H7 (cell line): ENCODE measurements at places on chromosomes 12 and 14.

GRCh38 chr12:108752387-108752786 is 21.1 kb upstream of the CORO1C start:
- DNase-seq, result no peak

- DNase-seq, result no peak
These were observed 47.1 kb downstream of the GIT2 start for GRCh38 chr12:109949089-109949488.

DNA sequence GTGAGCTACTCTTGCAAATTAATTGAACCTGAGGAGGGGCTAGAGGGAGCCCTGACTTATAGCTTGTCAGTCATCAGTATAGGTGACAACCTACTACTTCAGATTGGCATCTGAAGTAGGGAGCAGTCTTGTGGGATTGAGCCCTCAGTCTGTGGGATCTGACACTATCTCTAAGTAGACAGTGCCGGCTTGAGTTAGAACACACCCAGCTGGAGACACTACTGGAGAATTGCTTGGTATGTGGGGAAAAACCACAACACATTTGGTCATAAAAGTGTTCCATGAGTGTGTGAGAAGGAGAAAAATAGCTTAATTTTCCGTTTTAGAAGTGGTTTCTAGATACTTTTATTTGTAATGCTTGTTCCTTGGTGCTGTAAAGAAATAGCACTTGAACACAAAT is 30.5 kb upstream of the DDHD1 start:
- no peak for DNase-seq

GRCh38 chr14:41299924-41300323 is 306.8 kb upstream of the LRFN5 start:
- no peak for DNase-seq

DNA sequence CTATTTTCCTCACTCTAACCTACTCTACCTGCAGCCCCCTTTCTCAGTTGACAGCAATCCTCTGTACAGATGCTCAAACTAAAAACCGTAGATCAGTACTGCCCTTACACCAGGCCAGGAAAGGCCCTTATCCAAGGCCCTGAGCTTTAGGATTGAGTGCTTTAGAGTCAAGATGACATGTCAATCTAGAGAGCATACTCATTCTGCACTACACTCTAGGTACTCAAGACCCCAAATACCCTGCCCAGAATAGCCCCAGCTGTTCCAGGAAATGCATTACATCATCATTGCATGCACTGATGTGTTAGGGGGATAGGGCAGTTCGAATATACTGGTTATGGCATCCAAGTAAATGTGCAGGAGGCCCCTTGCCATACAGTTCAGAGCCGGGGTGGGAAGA is 3.5 kb upstream of the PHLDA1 start:
- no peak for DNase-seq

DNA sequence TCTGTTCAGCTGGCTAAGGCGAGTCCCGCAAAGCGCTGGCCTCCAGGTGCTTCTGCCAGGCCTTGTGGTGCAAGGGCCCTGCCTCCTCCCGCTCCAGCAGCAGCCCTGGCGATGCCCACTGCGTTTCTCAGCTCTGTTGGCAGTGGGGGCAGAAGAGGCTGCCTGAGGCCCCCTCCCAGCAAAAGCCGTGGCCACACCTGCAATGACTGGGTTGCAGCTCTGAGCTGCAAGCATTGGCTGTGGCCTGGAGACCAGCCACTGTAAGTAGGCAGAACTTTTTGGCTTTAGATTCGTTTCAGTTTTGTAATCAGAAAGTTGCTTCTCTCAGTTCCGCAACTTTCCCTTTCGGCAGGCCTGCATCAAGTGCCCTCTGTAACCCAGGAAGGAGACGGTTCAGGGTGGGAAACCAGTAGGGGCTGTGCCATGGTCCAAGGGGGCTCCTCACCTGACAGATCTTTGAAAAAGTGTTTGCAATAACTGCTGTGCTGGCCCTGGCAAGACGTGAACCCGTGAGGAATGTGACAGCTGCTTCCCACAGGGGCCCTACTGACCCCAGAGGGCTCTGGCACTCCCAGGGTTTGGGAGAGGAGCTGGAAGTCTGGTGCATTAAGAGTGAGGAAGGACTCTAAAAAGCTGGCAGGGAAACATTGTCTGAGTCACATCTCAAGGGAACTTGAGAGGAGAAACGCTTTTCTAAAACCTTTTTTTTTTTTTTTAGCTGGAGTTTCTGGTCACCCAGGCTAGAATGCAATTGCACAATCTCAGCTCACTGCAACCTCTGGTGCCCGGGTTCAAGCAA is 54.5 kb upstream of the MAX start:
- no peak for DNase-seq

DNA sequence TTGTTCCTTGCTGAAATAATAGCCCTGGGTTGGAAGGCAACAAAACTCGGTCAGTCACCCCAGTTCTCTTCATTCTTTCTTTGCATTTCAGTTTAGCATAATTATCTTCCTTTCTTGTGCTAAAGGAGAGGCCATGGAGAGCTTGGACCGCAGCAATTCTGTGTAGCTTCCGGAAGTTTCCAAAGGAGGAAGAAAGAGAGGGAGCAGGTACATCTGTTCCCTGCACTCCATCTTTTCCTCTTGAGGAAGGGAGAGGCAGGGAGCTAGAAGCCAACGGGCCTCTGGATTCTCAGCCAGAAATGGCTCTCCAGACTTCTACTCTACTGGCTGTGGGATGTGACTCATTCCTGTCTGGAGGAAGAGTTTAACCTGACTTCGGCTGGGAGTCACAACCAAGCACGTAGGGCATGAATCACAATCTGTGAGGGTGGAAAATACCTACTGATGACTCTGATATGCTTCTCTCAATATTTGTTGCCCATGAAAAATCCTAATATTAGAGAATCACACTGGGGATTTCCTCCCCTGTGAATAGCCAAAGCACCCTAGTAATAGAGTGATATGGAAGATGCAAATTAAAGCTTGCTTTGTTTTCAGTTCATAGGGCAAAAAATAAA is 17.0 kb downstream of the ANO6 start:
- no peak for DNase-seq

DNA sequence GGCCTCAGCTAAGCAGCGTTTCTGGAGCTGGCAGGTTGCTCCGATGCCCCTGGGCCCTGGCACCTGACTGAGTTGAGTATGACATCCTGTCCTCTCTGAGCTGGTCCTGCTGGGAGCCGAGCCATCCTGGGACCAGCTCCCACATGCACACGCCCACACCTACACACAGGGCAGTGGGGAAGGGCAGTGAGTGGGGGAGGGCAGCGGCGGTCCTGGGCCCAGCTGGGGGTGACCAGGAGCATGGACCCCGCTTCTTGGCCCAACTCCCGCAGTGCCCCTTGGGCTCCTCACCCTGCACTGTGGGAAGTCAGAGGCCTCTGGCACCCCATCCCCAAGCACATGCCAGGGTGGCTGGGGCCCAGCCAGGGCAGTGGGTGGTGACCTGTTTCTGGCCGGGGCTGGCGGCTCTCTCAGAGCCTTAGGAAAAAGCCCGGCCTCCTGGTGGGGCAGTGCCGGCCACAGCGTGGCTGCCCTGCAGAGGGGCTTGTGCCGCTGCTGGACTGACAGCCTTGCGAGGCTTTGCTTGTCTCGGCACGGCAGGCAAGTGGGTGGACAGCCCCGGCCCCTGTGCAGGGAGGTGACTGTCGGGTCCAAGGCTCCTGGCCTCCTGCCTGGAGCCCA is 5.9 kb upstream of the CRIP2 start:
- no peak for DNase-seq

- no peak for DNase-seq
These were observed 33.5 kb downstream of the CCNK start for GRCh38 chr14:99514552-99515300.

DNA sequence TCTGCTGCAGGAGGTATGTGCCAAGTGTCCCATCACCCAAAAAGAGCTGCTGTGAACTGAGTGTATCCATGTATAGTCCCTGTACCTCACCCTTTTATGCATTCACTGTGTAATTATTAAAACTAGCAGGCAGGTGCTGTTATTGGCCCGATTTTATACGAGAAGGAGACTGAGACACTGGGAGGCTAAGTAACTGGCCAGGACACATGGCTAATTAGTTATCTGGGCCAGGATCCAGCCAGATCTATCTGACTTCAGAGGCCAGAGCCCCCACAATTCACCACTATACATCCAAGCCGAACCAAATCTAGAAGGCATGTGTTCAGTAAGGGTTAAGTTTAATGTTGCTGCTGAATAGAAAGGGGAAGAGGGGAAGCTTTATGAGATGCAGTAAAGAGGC is 73.4 kb downstream of the FRMD6 start:
- no peak for DNase-seq

DNA sequence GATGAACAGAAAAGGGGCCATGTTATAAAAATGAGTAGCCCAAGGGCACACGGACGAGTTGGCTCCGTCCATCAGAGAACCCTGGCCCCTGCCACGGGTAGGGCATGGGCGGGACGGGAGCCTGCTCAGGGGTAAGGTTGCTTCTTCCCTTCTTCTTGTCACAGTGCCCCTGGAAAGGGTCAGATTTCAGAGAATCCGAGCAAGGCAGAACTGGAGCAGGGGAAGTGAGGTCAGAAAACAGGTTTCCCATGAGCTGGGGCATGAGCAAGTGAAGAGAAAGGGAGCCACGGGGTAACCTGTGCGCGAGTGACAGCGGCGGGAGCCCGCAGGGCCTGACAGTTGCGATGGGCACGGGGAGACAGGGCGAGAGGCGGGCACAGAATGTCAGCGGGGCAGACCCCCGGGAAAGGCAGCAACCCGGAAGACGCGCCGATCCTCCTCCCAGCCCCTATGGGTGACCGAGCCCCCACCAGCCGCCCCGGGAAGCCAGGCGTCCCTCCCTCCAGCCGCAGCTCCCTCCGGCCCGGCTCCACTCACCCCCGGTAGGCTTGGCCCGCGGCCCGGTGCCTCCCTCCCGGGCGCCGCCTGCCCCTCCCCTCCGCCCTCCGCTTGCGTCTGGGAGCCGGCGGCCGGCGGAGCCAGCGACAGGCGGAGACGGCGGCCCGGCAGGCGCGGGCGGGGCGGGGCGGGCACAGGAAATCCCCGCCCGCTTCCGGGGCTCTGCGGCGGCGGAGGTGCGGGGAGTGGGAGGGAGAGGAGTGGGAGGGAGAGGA is at the start of gene ZNF641:
ZNF641 (minus strand) TSS at position 671 of the 773 bp plus-strand sequence. CDS start 2,829 bp downstream, outside the sequence.
- peak; percentile 92 for DNase-seq

- DNase-seq, result no peak
These were observed 653 bp upstream of the IFI27 start for GRCh38 chr14:94109915-94110250.

GRCh38 chr12:93813186-93813585 is 136.0 kb downstream of the CRADD start:
- DNase-seq, result no peak

DNA sequence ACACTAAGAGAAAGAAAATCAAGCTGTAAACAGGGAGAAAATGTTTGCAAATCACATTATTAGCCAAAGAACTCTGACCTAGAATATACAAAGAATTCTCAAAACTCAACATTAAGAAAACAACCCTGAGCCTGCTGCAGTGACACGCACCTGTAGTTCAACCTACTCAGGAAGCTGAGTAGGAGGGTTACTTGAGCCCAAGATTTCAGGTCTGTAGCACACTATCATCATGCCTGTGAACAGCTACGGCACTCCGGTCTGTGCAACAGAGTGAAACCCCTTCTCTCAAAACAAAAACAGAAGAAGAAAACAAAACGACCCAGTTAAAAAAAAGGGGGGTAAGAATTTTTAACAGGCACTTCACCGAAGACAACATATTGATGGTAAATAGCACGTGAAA is 20.8 kb downstream of the SAV1 start:
- no peak for DNase-seq

GRCh38 chr12:119911182-119911581 is 34.1 kb upstream of the CIT start:
- no peak for DNase-seq

- DNase-seq, result peak; percentile 55
These were observed 33.3 kb downstream of the BAZ2A start for GRCh38 chr12:56596815-56597214.

GRCh38 chr14:43579671-43580070 is 927.4 kb downstream of the FSCB start:
- DNase-seq, result no peak

DNA sequence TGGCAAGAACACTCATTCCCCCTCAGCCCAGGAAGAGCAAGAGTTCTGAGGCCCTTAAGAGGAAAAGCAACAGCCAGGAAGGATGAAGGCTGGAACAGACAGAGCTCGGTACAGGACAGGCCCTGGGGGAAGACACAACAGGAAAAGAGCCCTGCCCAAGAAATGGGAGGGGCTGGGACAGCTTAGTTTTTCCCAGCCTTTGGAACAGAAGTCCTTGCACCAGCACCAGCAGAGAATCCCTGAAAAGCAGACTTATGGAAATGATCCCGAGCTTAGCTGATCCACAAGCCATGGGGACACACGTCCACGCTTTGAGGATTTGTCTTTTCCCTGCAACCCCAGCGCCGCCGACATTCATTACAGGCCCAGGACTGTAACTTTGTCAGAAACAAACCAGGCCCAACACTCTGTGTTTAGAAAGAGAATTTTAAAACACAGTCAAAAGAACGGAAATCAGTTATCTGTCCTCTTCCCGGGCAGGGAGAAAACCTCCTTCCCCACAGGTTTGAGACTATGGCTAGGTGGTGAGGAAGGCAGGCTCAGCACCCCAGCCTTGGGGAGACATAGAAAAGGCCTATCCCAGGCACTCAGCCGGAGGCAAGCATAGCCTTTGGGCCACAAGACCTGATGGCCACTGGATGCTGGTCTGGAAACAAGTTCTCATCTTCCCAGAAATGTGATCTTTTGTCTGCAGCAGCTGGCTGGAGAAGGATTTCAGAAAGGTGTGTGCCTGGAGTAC is 4.0 kb upstream of the AVIL start:
- no peak for DNase-seq

GRCh38 chr14:24310646-24311604 is at the start of gene LTB4R:
Gene LTB4R (plus strand): TSS chr14:24311502. CDS start chr14:24315652, 4,150 bp downstream.
- DNase-seq, result no peak

DNA sequence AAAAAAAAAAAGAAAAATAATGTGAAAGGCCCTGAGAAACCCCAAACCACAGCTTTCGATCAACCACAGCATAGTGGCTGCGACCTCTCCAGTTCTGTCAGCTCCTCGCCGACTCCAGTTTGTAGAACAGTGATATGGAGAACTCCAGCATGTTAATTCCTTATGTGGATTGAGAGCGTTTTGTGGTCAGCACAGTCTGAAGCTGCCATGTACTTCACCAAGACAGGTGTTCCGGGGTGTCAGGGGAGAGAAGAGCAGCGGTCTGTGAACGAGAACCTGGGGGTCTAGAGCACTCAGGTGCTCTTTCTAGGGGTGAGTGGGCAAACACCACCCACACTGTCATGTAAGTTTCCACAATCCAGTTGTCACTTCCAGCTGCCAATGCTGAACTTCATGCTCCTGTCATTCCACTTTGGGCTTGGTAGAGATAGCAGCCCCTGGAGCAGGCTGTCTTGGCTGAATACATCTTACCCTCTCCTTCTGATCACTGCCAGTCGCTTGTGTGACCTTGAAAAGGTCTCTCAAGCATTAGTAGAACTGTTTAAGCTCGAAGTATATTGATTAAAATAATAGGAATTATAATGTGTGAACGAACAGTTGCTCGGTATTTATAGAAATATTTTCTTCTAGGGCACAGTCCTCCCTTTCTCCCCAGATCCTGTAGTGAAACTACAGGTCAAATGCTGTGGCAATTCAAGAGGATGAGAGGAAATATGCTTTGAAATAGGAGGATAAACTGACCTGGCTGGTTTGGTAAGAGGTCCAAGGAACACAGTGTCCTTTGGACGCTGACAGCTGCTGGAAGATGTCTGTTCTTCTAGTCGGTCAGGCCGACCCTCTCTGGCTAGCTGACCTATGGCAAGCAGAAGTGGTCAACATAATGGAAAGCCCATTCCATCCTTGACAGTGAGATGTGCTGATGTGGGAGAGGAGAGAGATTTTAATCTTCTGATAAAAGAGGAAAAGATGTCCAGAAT is 15.7 kb upstream of the MAX start:
- DNase-seq, result no peak
